Body of pancreas (tissue), 4 donors: ENCODE measurements at places on chromosomes 3 and 15.

DNA sequence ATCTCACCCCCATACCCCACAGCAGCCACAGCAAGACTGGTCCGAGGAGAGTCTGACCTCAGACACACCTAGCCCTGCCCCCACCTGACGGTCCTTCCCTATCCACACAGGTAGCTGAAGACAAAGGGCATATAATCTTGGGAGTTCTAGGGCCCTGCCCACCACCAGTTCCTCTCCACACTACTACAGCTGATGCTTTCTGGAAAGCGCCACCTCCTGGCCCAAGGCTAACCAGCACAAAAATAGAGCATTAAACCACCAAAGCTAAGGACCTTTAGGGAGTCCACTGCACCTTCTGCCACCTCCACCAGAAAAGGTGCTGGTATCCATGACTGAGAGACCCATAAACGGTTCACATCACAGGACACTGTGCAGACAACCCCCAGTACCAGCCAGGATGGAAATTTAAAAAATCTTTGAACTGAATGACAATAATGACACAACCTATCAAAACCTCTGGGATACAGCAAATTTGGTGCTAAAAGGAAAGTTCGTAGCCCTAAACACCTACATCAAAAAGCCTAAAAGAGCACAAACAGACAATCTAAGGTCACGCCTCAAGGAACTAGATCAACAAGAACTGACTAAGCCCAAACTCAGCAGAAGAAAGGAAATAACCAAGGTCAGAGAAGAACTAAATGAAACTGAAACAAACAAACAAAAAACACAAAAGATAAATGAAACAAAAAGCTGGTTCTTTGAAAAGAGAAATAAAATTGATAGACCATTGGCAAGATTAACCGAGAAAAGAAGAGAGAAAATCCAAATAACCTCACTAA lies 122.1 kb upstream of the TPRG1 start:
- DNase-seq: no peak

GRCh38 chr15:66077320-66077663 lies 176.3 kb downstream of the MEGF11 start:
- no peak for DNase-seq

GRCh38 chr3:156106721-156107373 lies 13.5 kb upstream of the KCNAB1 start:
- DNase-seq: no peak

- DNase-seq: peak; percentile 24
Measured at GRCh38 chr15:38005953-38006808, 71.7 kb downstream of the TMCO5A start.

- DNase-seq: no peak
Measured at GRCh38 chr15:48419896-48420295, 88.7 kb downstream of the DUT start.

- no peak for DNase-seq
Measured at GRCh38 chr3:129567176-129567705, 24.3 kb downstream of the H1-8 start.
